ENCODE measurements at places on chromosomes 3 and 15.

- no peak for DNase-seq
Observed at GRCh38 chr3:78974181-78974790, 793.5 kb downstream of the ROBO1 start.

GRCh38 chr3:76107935-76108570 is 322.7 kb upstream of the ZNF717 start:
- DNase-seq = no peak

DNA sequence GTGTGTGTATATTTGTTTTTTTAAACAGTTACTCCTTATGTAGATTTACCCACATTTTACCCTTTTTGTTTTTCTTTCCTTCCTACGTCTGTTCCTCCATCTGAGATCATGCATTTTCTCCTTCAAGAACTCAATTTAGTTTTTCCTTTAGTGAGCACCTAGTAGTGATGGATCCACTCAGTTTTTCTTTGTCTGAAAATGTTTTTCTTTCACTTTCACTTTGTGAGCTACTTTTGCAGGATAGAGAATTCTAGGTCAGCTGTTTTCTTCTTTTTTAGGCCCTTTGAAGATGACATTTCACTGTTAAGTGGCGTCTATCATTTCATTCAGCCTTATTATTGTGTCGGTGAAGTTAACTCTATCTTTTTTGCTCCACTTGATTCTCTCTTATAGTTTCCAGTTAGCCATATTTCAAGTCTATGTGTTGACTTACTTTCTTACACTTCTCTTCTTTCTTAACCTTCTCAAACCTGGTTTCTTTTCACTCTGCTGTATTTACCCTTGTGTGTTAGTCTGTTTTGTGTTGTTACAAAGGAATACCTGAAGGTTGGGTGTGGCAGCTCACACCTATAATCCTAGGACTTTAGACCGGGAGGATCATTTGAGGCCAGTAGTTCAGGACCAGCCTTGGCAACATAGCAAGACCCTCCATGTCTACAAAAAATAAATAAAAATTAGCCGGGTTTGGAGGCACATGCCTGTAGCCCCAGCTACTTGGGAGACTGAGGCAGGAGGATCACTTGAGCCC is 55.8 kb downstream of the PRKCI start:
- DNase-seq = no peak

DNA sequence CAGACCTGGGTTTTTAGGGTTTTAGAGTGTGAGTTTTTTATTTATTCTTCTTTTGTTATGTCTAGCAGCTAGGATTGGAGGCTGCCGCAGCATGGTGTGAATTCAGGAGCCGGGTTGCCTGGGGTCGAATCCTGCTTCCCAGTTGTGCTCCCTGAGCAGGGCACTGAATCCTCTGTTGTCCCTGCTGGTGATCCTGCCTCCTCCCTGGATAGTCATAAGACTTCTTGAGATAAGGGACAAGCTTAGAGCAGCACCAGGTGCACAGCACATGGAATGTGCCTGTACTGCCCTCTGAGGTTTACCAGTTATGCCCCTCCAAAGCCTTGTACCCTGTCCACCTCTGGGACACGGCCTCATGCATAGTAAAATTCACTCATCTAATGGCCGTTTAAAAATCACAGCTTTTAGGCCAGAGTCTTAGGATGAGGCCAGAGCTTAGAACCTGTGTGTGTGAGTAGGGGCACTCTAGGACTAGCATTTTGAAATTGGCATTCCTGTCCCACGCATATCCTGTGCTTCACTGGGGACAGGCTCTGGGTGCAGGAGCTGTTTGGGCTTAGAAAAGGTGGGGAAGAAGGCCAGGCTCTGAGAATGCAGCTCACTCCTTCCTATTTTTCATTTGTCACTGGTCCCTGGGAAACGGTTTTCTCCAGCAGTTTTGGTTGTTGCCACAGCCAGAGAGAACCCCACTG is 47.7 kb downstream of the CHCHD6 start:
- no peak for DNase-seq

GRCh38 chr3:128969993-128970739 is 23.7 kb downstream of the CFAP92 start:
- DNase-seq = peak; percentile 13

- no peak for DNase-seq
Observed at GRCh38 chr15:73414876-73415275, 28.1 kb upstream of the REC114 start.
